ENCODE measurements at places on chromosomes 5 and 9.

DNA sequence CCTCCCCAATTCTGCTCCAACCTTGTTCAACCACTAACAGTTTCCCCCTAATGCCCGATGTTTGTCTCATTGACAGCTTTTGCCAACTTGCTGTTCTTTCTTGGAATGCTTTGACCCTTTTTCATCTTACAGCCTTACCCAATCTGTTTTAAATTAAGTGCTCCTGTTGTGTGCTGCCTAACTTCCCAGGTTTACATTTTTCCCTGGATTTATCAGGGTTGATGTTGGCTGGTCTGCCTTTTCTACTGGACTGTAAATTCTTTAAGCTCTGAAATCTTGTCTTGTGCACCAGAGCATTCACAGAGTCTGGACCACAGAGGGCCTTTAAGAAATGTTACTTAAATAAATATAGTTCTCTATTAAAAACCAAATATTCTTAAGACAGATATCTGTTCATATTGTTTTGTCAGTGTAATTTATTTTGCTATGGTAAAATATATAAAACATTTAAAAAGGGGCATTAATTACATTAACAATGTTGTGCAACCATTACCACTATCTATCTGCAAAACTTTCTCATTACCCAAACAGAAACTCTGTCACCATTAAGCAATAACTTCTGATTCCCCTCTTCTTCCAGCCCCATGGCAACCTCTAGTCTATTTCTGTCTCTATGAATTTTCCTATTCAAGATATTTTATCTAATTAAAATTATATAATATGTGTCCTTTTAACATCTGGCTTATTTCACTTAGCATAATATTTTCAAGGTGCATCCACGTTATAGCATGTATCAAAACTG, 73.0 kb downstream of the OSTF1 start:
- no peak for DNase-seq

DNA sequence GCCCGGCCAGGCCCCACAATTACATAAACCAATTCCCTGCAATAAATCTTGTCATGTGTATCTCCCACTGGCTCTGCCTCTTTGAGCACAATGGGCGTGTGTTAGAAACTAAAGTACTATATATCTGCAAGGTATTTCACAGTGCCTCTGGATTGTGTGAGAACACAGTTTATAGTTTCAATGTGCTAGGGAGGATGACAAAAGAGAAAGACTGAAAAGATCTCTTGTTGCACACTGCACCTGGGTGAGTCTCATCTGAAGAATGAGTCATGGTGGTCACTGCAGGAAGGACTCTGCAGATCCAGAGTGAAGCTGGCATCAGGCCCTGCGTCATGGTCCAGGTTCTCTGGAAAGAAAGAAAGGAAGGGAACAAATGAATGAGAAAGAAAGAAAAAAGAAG, 20.7 kb upstream of the CTSV start:
- DNase-seq: no peak

- no peak for DNase-seq
These were observed 36.5 kb upstream of the EGFL7 start for GRCh38 chr9:136626066-136626725.

GRCh38 chr9:5361326-5362010, 21.8 kb upstream of the RLN1 start:
- no peak for DNase-seq

DNA sequence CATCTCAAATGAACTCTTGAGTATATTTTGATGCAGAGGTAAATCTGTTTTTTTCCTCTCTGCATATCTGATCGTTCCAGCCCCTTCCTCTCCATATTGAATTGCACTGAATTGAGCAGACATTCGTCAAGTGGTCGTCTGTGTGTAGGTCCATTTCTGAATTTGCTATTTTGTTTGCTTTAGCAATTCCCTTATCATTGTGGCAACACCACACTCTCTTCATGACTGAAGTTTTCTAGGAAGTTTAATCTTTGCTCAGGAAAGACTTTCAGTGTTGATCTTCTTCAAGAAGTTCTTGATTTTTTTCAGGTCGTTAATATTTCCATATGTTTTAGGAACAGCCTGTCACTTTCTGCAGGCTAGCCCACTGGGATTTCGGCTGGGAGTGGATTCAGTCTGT, 132.0 kb downstream of the WNK2 start:
- no peak for DNase-seq

- DNase-seq: no peak
These were observed 72.0 kb downstream of the KIF24 start for GRCh38 chr9:34256987-34257585.

DNA sequence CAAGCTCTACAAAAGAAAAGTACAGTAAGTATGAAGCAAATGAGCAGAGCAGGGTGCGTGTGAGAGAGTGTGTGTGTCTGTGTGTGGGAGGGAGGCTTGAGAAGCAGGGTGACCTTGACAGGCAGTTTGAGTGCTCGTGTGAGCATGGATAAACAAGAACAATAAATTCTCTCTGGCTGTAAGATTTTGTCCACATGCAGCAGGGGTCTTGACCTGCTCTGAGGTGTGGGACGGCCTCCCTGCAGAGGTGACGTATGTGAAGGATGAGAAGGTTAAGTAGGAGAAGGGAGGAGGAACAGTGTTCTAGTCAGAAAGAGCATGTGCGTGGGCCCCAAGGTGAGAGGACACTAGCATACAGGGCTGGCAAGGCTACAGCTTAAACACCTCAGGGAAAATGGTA, 49.0 kb downstream of the SPTLC1 start:
- DNase-seq: no peak

DNA sequence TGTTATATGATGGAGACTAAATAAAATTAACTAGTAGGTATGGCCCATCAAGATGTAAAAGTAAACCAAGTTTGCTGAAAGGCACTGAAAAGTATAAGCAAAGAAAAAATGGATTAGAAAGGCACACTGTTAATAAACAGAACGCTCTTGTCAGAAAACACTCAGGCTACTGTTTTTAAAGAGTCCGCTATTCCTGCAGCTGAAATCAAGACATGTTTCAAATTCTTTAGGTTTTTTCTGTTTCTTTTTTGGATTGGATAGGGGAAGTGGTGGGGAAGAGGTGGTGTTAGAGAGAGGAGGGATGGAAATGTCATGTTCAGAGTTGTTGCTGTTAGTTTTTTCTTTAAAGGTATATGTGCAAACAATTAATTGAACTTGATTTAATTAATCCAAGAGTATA, 17.5 kb downstream of the OSTF1 start:
- DNase-seq: no peak

GRCh38 chr5:145110834-145111233, 724.3 kb downstream of the PRELID2 start:
- no peak for DNase-seq

GRCh38 chr5:31186672-31187267, 6.7 kb upstream of the CDH6 start:
- DNase-seq: peak; percentile 18

GRCh38 chr9:70228611-70229010, 30.2 kb upstream of the SMC5 start:
- DNase-seq: no peak

GRCh38 chr5:109743770-109744212, 54.1 kb downstream of the MAN2A1 start:
- no peak for DNase-seq

DNA sequence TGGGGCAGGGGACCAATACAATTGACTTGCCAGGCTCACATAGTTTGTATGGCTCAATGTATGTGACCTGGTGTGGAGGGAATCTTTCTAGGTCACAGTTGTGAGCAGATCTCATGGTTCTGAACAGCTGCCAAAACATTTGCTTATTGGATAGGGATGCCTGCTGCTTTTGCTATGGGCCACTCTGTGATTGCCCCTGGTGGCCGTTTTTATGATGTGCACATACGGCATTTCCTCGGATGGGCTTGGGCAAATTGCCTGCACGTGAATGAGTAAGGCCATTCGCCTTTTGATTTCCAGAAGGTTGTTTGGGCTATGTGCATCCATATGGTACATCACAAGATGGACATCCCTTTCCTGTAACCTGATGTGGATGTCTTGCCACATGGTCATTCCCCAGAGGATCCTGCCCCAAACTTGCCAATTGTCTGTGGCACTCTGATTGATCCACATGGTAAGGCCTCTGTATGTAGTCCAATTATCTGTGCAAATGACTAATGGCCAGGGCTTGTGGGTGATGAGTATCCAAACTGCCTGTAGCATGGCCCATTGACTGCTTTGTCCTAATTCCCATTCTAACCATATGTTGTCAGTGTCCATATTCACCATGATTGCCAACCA, 10.7 kb upstream of the SLC22A4 start:
- no peak for DNase-seq

GRCh38 chr9:5587024-5587423, 41.9 kb upstream of the RIC1 start:
- DNase-seq: no peak

GRCh38 chr5:43305948-43306565, 7.2 kb downstream of the HMGCS1 start:
- DNase-seq: no peak

- no peak for DNase-seq
These were observed 201.2 kb upstream of the MPDZ start for GRCh38 chr9:13480693-13481092.

- no peak for DNase-seq
These were observed 3.3 kb upstream of the DCTN3 start for GRCh38 chr9:34623374-34624235.

GRCh38 chr5:78496373-78496772, 136.0 kb downstream of the SCAMP1 start:
- no peak for DNase-seq

- DNase-seq: no peak
These were observed 213.1 kb upstream of the POU5F2 start for GRCh38 chr5:93954421-93955069.

- no peak for DNase-seq
These were observed 100.6 kb downstream of the ARHGAP26 start for GRCh38 chr5:142870532-142871362.

DNA sequence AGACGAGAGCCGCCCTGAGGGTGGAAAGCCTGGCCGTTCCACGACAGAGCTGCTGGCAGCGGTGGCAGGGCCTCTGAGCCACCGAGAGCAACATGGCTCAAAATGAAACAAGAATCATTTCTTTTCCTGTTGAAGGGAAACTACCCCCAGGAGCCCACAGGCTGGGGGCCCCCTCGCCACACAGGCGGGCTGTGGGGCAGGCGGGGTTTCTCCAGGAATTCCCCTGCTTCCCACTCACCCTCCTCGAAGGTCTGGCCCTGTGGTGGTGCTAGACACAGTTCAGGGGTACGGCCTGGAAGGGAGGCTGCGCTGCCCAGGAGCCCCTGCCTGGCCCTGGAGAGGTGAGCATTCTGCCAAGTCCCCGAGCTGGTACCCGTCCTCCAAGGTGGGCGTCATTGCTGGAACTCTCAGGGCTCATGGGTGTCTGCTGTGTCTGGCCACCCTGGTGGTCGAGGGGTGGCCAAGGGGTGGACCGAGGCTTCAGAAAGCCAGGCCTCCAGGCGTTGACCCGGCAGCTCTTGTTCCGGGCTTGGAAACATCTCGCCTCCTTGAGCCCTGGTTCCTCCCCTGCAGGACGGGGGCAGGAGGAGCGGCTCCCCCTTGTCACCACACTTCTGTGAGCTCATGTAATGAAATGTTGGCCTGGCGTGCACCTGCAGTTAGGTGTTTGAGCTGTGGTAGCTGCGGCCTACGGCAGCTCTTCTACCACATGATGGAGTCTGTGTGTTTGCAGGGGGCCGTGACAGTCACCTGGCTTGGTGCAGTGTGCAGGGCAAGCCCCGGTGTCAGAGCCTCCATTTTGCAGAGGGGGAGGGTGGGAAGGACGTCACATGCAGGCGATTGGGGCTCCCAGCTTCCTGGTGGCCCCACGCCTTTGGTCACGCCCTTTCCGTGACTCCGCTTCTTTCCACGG, 65.3 kb downstream of the RXRA start:
- no peak for DNase-seq

GRCh38 chr5:58412932-58413331, 47.0 kb downstream of the PLK2 start:
- DNase-seq: no peak

- DNase-seq: no peak
These were observed 20.9 kb upstream of the CCDC112 start for GRCh38 chr5:115317320-115317719.

DNA sequence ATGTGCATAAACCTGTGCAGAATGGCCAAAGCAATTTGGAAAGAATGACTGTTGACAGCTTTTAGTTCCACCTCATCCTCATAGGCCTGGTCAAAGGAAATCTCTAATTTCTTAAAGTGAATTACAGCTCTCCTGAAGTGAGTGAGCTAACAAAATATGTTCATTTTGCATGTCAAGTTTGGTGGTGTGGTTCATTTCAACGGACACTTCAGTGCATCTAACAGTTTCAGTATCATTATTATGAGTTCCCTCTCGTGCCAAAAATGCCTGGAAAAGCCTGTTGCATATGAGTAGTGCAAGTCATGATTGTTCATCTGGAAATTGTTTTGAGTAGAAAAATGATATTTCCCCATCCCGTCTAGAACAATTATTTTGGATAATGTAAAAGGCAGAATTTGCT, 53.2 kb upstream of the HMHB1 start:
- no peak for DNase-seq

Data from hypothalamus (tissue), 51 donors.